KBM-7 (cell line): ENCODE measurements at places on chromosomes 5 and 9.

DNA sequence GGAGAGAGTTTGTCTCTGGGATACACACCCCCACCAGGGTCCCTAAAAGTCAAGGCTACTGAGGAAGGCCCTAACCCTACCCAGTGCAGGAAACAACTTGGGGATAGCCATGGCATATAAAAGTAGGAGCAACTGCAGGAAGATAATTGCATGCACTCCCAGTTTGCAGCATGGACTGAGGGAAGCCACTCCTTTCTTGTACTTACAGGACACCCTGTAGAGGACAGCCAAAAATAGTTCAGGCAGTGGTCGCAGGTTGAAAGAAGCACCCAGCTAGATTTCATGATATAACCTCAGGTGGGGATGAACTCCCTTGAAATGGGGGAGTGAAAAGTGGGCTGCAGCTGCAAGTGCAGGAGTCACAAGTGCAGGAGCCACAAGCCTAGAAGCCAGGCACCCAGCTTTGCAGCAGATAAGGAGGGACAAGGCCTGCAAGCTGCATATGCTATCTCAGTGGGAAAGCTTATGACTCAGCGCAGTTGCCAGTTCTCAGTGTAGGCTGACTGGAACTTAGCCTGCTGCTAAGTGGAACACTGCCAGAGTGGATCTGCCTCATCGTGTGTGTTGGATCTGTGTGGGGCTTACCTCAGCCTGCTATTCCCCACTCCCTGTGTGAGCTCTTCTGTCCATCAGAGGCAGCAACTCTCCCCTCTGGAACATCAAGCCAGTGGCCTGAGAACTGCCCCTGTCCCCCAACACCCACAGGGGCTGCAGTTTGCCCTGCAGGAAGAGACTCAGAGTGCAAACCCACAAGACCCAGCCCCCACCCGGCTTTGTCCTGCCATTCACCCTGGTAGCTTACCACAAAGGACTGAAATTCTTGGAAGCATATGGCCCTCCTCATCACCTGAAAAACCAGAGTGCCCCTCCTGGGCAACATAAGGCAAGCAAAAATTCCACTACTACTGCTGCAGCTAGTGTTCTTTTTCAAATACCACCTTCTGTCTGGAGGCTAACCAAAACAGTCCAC is 42.7 kb downstream of the CYLC2 start:
- DNase-seq: no peak

- DNase-seq: no peak
These were observed 124.3 kb downstream of the UGCG start for GRCh38 chr9:112020680-112021596.

- DNase-seq: no peak
These were observed 14.4 kb downstream of the IL9 start for GRCh38 chr5:135881244-135881643.

DNA sequence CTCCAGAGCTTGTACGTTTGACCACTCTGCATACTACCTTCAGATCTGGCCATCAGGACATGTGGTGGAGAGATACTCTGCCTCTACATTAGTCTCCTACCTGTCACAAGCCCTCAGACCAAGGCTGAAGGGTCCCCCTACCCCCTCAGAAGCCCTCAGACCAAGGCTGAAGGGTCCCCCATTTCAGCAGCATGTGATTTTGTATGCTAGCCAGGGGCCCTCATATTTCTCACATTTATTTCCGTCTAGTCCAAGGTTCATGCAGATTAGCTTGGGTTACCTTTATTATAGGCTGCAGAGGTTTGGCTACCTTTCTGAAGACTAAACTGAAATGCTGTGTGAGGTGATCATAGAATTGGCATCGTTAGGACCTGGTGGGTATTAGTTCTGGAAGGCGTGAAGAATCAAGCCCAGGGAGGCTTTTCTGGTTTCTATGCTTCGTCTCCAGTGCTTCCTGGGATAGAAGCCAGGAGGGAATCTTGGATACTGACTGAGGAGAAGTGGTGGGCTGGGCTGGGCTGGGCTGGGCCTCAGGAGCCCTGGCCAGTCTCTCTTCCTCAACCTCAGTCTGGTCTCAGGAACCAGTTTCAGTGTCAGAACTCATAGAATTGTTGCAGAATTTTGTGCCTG is 2.8 kb downstream of the SMIM32 start:
- DNase-seq: no peak

DNA sequence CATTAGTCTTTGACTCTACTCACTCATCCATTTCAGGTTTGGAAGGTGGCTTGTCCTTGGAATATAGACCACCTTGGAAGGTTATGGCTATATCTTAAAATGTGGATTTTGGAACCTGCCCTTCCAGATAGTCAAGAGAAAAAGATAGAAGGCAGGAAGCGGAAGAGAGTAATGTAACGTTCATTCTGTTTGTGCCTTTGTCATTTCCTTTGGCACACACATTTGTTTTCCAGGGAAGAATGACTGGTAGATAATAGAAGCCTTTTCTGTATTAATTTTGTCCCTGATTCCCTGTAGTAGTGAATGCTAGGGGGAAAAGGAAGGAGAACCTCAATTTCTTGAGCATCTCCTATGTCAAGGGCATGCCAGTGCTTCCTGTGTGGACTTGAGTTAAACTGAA is 54.7 kb downstream of the PPIC start:
- DNase-seq: no peak

DNA sequence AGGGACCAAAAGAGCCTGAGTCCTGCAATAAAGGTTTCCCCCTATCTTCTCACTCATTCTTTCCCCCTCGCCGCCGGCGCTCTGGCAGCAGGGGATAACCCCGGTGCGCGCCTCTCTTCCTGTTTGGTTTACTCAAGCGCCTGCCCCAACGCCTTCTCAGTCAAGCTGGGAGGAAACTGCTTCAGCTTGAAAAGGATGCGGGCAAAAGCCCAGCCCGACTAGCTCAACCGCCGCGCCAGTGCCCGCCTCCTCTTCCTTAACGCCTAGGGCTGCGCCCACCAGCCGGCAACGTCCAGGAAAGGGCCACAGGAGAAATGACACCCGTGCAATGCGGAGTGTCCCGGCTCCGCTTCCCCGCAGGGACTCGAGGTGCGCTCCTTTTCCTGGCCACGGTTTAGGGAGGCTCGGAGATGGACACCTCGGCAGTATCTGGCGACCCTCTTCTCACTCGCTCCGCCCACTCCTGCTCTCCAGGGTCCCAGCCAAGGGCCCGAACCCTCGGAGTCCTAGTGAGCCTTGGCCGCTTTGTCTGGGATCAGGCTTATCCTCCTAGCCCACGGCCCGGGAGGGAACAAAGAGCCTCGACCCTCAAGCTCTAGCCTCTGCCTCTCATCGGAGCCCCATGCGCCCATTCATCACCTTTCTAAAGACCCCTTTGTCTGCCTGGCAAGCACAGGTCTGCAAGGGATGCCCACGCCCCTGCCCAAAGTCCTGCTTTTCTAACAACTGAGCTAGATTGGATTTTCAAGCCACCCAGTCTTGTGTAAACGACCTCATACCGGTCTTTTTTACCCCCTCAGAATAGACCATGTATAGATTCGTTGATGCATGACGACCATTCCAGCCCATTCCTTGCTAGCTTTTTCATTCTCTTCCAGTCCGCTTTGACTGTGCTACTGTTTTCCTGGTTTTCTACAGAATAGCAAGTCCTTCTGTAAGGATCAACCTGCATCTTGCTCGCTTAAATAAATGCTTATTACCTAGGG is 2.0 kb downstream of the ST8SIA4 start:
- peak; percentile 97 for DNase-seq

DNA sequence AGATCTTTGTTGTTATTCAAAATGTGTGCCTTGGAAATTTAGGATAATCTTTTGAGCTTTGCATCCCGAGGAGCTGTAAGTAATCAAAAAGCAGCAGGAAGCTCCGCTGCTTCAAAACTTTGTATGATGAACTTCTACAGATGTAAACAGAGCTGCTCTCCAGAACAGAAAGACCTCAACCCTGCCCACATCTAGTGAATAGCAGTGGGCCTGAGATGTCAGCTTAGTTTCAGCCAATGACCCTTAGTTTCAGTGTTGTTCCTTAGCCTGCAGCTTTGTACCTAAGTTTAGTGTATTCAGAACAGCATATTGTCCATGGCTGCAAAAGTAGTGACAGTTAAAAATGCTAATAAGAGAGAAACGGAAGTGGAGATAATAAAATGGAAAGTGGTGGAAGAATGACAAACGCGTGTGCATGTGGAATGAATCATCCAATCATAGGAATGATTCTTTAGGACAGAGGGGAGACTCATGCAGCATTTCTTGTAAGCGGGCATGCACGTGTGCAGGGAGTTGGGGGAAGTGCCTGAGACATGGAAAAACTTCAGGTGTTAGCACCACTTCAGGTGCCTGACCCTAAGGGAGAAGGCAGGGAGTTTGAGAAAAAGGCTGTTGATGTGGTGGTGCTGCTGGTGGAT is 24.9 kb downstream of the SNX24 start:
- no peak for DNase-seq

DNA sequence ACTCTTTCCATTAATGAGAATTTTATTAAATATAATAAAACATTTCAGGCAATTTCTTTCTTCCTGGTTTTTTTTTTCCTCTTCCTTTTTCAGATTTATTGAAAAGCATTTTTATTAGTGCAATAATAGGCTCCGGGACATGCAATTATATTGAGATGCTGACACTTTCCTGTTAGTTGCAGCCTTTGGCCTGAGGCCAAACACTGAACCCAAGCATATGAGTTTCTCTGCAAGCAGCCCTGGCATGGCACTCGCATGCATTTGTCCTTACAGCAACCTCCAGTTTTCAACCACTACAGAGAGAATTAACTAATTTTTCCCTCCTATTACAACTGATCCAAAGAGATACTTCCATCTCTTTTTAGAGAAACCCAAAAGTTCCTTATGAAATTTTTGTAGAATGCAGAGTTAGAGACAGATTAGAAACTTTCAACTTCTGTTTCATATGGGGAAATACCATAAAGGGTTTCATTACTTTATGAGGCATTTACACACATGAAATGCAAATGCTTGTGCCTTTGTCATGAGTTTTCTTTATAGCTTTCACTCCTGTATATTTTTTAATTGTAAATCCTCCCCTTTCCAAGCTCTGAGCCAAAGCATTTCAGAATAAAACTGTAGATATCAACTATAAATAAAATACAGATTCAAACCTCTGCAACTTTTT is 183.0 kb downstream of the CETN3 start:
- DNase-seq: no peak

- DNase-seq: no peak
These were observed 8.3 kb upstream of the GAS1 start for GRCh38 chr9:86955561-86955960.

- DNase-seq: peak; percentile 53
These were observed 31.6 kb downstream of the DAP start for GRCh38 chr5:10729320-10730042.

- DNase-seq: no peak
These were observed 286.5 kb downstream of the ZSWIM6 start for GRCh38 chr5:61618577-61618976.

DNA sequence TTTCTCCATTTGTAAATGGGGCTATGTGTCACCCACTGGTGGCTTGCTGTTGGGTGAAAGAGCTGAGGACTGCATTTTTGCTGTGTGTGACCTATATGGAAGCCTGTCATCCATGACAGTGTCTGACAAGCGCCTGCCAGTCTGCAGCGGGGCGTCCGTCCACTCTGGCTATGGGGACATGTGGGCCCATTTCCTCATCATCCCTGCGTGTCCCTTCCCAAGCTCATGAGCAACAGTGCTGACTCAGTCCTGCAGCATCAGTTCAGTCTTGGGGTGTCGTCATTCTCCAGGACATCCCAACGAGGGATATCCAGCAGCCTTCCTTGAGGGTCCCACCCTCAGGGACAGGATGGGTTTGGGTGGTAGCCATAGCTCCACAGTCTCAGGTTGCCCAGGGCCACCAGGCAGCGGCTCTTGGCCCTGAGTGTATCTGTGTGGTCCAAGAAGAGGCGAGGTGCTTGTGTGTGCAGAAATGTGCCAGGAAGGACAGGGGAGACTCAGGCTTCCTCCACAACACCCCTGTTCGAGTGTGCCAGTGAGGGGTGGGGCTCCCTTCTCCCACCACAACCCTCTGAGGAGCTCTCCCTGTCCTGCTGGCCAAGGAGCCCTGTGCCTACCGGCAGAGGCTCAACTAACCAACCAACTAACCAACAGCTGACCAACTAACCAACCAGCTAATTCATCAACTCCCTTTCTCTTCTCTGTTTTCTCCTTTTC is 2.1 kb downstream of the FGD3 start:
- no peak for DNase-seq

- DNase-seq: no peak
These were observed 137.9 kb downstream of the GABBR2 start for GRCh38 chr9:98570663-98571440.

- DNase-seq: no peak
These were observed 28.1 kb downstream of the IL7R start for GRCh38 chr5:35884773-35885172.

GRCh38 chr5:137036640-137037039 is 462.5 kb downstream of the SPOCK1 start:
- no peak for DNase-seq

DNA sequence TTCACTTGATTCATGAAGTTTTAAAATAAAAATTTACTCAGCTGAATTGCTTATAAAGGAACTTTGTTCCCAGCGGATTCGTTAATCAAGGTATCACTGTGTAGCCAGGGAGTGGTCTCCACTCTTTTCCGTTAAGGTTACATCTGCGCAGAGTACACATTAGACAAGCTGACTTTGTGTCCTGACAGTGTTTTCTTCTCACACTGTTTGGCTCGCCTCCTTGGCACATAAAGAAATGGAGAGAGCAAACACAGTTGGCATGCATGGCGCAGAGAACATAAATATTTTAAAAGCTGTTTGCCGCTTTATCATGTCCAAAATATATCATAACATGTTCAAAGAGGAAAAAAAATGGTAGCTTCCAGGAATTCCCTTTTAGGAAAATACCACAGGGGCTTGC is 153.2 kb downstream of the EDIL3 start:
- DNase-seq: no peak

- no peak for DNase-seq
These were observed 483.5 kb upstream of the TNC start for GRCh38 chr9:115601434-115601833.

- DNase-seq: peak; percentile 42
These were observed 59.4 kb downstream of the DAP start for GRCh38 chr5:10701567-10702039.
